ENCODE measurements at places on chromosomes 1 and 21. TPM values are rescaled to one million over a fixed set of nuclear protein-coding genes. Genes with fewer than 3 reads are reported as not detected.

PRRC2C gene
- 150 TPM for total RNA-seq

GRCh38 chr1:166876540-166876838, 425 bp upstream of the TADA1 start:
- peaks cover 29% of the 10 kb centered on the region for H3K4me1 ChIP-seq
- no peak overlapping the region for H3K27ac ChIP-seq
- DNase-seq: no peak

DNA sequence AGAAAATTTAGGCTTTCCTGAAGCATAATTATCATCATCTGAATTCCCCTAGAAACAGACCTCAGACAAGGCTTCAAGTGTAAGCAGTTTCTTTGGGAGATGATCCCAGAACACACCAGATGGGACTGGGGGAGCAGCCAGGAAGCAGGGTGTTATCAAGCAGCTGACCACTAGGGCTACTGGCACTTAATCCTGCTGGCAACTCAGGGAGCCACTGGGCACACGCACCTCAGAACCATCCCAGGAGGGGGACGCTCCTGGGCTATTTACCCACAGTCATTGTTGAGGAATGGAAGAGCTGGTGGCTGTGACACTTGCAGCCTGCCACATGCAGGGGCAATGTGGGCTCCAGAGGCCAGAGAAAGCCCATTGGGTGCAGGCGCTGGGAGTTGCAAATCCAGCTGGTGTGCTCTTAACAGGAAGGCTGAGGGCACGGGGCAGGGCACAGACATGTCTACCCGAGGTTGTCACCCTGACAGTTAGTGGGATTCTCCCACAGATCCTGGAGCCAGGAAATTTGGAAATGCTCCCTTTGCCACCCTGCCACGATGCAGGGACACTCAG, 15.1 kb upstream of the IL22RA1 start:
- H3K27ac ChIP-seq: no peak overlapping the region
- H3K27me3 ChIP-seq: no peaks in the 10 kb centered on the region
- DNase-seq: no peak
- no peaks in the 10 kb centered on the region for H3K4me1 ChIP-seq
- H3K36me3 ChIP-seq: peaks cover 4% of the 10 kb centered on the region

GRCh38 chr1:220732137-220732536, 16.0 kb upstream of the MTARC2 start:
- no peaks in the 10 kb centered on the region for H3K27me3 ChIP-seq
- peak overlapping the region; percentile 81 for H3K27ac ChIP-seq
- H3K4me3 ChIP-seq: peak overlapping the region; percentile 36
- peaks cover 29% of the 10 kb centered on the region for H3K4me1 ChIP-seq
- no peak for DNase-seq

DNA sequence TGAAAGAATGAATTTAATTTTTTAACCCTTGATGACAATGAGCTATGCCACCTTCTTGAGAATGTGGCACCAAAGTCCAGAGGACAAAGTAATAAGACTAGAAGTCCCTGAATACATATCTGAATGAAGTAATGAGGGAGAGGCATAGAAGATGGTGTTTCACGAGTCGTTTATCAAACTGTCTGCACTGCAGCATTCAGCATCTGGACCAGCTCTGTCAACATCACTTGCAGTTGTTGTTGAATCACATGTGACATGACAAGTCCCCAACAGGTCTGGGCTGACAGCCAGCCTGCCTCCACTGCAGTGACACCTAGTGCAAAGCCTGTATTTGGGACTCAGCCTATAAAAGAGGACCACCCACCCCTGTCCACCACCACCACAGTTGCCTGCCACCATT, 17.3 kb upstream of the GALNT2 start:
- DNase-seq: no peak
- no peak overlapping the region for H3K27ac ChIP-seq
- H3K27me3 ChIP-seq: no peaks in the 10 kb centered on the region
- no peaks in the 10 kb centered on the region for H3K36me3 ChIP-seq

- no peaks in the 10 kb centered on the region for H3K27me3 ChIP-seq
- no peaks in the 10 kb centered on the region for H3K36me3 ChIP-seq
- H3K27ac ChIP-seq: no peak overlapping the region
- no peak overlapping the region for H3K4me3 ChIP-seq
- H3K4me1 ChIP-seq: no peaks in the 10 kb centered on the region
Observed at GRCh38 chr1:236913371-236914037, 90.7 kb downstream of the MT1HL1 start.

- H3K4me3 ChIP-seq: no peak overlapping the region
- H3K4me1 ChIP-seq: no peaks in the 10 kb centered on the region
- no peak overlapping the region for H3K27ac ChIP-seq
- H3K36me3 ChIP-seq: no peaks in the 10 kb centered on the region
Observed at GRCh38 chr1:52204696-52205095, 62.8 kb downstream of the ZFYVE9 start.

COL24A1 gene
- total RNA-seq: 1.1 TPM

DNA sequence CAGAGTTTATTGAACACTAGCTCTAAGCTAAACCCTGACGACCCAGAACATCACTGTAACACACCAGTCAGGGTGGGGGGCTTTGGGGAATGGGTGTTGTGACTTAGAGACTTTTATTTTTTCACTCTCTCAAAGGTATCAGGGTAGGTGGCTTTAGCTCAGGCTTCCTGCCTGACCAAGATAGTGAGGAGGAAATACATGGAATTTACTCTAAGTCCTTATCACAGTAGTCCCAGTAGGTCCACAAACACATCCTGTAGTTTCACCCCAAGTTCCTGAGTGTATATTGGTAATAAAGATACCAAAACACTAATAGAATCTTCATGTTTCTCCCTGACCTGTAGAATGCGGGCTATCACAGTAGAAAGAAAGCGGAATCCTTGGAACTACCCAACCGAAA, 15.1 kb downstream of the GJA5 start:
- H3K27ac ChIP-seq: no peak overlapping the region
- no peak for DNase-seq

HES3 gene
- total RNA-seq: not detected

DNA sequence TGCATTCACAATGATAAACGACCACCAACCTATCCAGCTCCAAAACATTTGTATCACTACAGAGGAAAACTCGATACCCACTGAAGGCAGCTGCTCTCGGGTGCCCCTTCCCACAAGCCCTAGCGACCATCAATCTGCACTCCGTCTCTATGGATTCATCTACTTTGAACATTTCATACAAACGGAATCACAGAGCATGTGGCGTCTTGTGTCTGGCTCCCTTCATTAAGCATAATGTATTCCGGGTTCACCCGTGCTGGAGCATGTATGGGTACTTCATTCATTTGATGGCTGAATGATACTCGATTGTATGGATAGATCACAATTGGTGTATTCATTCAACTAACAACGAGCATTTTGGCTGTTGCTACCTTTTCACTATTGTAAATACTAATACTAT, 340.2 kb downstream of the SMYD3 start:
- no peaks in the 10 kb centered on the region for H3K4me1 ChIP-seq
- H3K27me3 ChIP-seq: no peaks in the 10 kb centered on the region
- no peak for DNase-seq
- H3K36me3 ChIP-seq: no peaks in the 10 kb centered on the region
- H3K4me3 ChIP-seq: no peak overlapping the region

DNA sequence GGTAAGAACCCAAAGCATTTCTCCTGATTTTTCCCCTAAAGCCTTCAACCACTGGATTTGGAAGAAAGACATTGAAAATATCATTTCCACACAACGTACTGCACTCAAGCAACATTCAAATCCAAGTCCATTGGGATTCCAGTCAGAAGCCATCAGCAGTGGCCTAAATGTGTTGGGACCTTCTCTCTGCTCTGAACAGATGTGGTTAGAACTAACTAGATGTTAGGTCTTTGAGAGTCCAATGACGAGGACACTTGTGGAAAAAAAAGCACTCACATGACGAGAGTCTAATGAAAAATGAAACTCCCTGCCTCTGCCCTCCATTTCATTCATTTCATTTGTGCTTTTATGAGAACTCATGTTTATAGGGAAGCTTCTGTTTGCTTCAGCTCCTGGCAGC, 382.3 kb downstream of the SIPA1L2 start:
- no peaks in the 10 kb centered on the region for H3K27me3 ChIP-seq
- no peaks in the 10 kb centered on the region for H3K36me3 ChIP-seq
- H3K4me3 ChIP-seq: no peak overlapping the region
- DNase-seq: no peak

DNA sequence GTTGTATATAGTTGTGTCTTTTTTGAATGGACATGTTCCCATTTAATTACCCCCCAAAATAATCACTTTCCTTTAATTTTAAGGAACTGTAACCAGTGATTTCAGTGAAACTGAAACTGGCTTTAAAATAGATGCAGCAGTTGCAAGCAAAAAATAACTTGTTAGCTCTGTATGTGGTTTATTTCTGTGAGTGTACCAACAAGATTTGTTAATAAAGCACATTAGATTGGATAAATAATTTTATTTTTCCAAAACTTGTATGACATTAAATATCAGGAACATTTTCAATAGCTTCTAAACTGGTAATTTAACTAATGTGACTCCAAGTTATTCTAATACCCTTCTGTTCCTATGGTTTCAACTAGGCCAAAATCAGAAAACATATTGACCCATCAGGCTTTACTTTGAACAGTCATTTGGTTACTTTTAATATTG, 184.3 kb upstream of the CACYBP start:
- H3K36me3 ChIP-seq: no peaks in the 10 kb centered on the region
- no peaks in the 10 kb centered on the region for H3K4me1 ChIP-seq
- no peak overlapping the region for H3K27ac ChIP-seq
- no peak overlapping the region for H3K4me3 ChIP-seq

GRCh38 chr1:5617179-5617520, 375.1 kb downstream of the NPHP4 start:
- no peak overlapping the region for H3K27ac ChIP-seq
- H3K4me1 ChIP-seq: no peaks in the 10 kb centered on the region
- no peaks in the 10 kb centered on the region for H3K36me3 ChIP-seq

GRCh38 chr1:5769146-5769545, 223.1 kb downstream of the NPHP4 start:
- H3K36me3 ChIP-seq: no peaks in the 10 kb centered on the region
- no peak for DNase-seq
- no peaks in the 10 kb centered on the region for H3K4me1 ChIP-seq
- no peak overlapping the region for H3K27ac ChIP-seq
- peaks cover 50% of the 10 kb centered on the region for H3K27me3 ChIP-seq

GRCh38 chr21:41210426-41211059, 42.6 kb downstream of the BACE2 start:
- no peaks in the 10 kb centered on the region for H3K36me3 ChIP-seq
- no peaks in the 10 kb centered on the region for H3K27me3 ChIP-seq
- H3K4me3 ChIP-seq: no peak overlapping the region
- H3K4me1 ChIP-seq: no peaks in the 10 kb centered on the region
- DNase-seq: no peak
- H3K27ac ChIP-seq: no peak overlapping the region

DNA sequence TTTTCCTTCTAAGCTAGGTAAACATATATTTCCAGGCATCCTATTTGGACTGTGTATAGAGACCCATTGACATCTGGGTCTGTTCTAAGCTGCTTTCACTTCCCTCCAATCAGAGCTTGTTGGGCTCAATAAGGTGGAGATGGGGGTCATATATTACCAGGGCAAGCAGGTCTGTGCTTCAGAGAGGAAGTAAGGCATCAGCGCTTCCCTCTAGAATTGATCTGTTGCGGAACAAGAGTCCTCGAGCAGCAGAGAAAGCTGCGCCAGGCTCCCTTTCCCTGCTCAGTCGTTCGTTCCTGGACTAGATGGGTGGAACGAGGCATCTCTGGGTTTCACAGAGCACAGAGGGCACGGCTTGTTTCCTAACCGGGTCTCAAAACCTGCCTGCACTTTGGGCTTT, 63.5 kb downstream of the DISC1 start:
- H3K4me1 ChIP-seq: peaks cover 15% of the 10 kb centered on the region
- no peak for DNase-seq
- H3K4me3 ChIP-seq: no peak overlapping the region
- H3K27ac ChIP-seq: no peak overlapping the region
- no peaks in the 10 kb centered on the region for H3K27me3 ChIP-seq

FCGR2B gene
- 31.9 TPM for total RNA-seq

DNA sequence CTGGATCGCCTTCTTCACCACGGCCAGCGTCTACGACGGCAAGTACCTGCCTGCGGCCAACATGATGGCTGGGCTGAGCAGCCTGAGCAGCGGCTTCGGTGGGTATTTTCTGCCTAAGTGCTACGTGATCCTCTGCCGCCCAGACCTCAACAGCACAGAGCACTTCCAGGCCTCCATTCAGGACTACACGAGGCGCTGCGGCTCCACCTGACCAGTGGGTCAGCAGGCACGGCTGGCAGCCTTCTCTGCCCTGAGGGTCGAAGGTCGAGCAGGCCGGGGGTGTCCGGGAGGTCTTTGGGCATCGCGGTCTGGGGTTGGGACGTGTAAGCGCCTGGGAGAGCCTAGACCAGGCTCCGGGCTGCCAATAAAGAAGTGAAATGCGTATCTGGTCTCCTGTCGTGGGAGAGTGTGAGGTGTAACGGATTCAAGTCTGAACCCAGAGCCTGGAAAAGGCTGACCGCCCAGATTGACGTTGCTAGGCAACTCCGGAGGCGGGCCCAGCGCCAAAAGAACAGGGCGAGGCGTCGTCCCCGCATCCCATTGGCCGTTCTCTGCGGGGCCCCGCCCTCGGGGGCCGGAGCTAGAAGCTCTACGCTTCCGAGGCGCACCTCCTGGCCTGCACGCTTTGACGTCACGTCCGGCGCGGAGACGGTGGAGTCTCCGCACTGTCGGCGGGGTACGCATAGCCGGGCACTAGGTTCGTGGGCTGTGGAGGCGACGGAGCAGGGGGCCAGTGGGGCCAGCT, at the start of gene ZBTB48:
TSS of gene ZBTB48 (plus strand) at position 621 of the 745 bp plus-strand sequence. CDS start 616 bp downstream, outside the sequence.
- peak; percentile 100 for DNase-seq
- peaks cover 41% of the 10 kb centered on the region for H3K4me1 ChIP-seq
- peaks cover 4% of the 10 kb centered on the region for H3K36me3 ChIP-seq
- peak within 1 kb of the TSS; percentile 94 for H3K27ac ChIP-seq
- no peaks in the 10 kb centered on the region for H3K27me3 ChIP-seq

- H3K27me3 ChIP-seq: no peaks in the 10 kb centered on the region
- DNase-seq: no peak
- no peak overlapping the region for H3K27ac ChIP-seq
- H3K36me3 ChIP-seq: no peaks in the 10 kb centered on the region
- no peak overlapping the region for H3K4me3 ChIP-seq
Observed at GRCh38 chr21:15455819-15456462, 273.8 kb upstream of the USP25 start.

EVA1C gene
- 31.8 TPM for total RNA-seq

GRCh38 chr1:101905283-101905835, 91.4 kb downstream of the OLFM3 start:
- H3K36me3 ChIP-seq: no peaks in the 10 kb centered on the region
- H3K4me3 ChIP-seq: no peak overlapping the region
- no peak overlapping the region for H3K27ac ChIP-seq
- no peaks in the 10 kb centered on the region for H3K27me3 ChIP-seq

TNFRSF9 gene
- 0.47 TPM for total RNA-seq

- no peak for DNase-seq
- H3K27me3 ChIP-seq: peaks cover 72% of the 10 kb centered on the region
- H3K27ac ChIP-seq: no peak overlapping the region
- no peaks in the 10 kb centered on the region for H3K36me3 ChIP-seq
- H3K4me1 ChIP-seq: peaks cover 16% of the 10 kb centered on the region
Observed at GRCh38 chr1:90732136-90732535, 15.0 kb upstream of the BARHL2 start.

KRTAP19-3 gene
- total RNA-seq: not detected

GRCh38 chr1:207006914-207007313, 25.6 kb downstream of the C1orf116 start:
- peaks cover 42% of the 10 kb centered on the region for H3K4me1 ChIP-seq
- H3K27me3 ChIP-seq: no peaks in the 10 kb centered on the region
- H3K27ac ChIP-seq: peak overlapping the region; percentile 72
- DNase-seq: no peak
- no peak overlapping the region for H3K4me3 ChIP-seq
- no peaks in the 10 kb centered on the region for H3K36me3 ChIP-seq

Data from lower lobe of right lung (tissue), 2 donors.